ENCODE measurements at places on chromosomes 5 and 9.

DNA sequence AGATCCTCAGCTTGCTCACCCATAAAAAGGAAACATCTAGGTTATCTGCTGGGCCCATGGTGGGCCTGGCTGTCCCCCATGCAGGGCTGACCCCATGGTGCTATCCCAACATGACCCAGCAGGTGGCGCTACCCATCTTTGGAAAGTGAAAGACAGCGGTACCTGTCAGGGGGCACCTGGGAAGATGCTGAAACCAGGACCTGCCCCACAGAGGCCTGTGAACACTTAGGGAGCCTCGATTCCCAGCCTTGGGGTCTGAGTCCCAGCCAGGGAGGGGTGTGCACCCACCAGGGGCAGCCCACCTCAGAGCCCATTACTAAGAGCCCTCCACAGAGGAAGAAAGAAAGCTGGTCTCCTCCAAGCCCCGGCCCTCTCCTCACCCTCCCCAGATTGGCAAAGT lies 46.6 kb upstream of the IPPK start:
- peak; percentile 53 for DNase-seq

DNA sequence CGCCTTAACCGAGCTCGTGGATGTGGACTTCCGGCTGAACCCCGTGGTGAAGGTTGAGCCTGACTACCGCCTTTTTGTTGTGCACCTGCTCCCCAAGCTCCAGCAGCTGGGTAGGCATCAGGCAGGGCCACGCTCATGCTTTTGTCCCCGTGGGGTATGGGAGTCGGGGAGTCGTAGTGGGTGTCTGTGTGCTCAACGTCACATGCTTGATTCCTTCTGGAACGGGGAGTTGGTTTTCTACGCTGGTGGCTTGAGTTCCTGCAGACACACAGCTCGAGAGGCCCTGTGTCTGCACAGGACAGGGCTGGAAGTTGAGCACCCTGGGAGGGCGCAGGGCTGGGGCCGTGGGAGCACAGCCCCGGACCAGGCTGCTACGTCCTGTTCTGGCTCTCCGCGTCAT lies 8.0 kb downstream of the CEP72 start:
- DNase-seq, result no peak

DNA sequence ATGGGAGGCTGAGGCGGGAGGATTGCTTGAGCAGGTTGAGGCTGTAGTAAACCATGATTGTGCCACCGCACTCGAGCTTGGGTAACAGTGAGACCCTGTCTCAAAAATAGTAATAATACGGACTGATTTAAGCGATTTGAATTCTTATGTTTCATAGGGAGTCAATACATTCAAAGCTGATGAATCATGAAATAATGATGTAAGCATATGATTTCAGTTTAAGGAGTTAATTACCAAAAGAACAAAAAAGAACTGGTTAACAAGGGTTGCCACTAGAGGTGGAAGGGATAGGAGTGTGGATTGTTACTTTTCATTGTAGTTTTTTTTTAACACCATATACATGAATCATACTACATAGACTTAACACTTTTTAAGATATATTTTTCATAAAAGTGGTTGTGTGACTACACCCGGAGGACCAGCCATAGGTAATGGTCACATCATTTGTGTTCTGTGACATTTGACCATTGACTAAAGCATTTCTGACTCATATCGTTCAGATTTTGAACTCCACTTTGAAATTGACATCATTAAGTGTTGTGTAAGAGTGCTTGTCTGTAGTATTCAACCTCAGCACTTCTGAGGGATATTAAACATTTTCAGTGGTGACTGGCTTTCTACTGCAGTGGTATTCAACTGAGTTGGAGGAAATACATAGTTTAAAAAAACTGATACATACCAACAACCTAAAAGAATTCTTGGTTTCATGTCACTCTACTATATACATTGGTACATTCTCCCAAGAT lies 7.0 kb downstream of the TRMT10B start:
- DNase-seq, result no peak

- DNase-seq, result no peak
Measured at GRCh38 chr9:18357321-18357720, 116.6 kb upstream of the ADAMTSL1 start.

GRCh38 chr5:53378590-53379247 lies 101.7 kb upstream of the FST start:
- DNase-seq, result no peak

GRCh38 chr5:31407921-31408693 lies 123.8 kb downstream of the DROSHA start:
- DNase-seq, result no peak

- DNase-seq, result no peak
Measured at GRCh38 chr9:28961623-28962022, 1388.3 kb upstream of the C9orf72 start.

GRCh38 chr5:179141867-179142266 lies 81.7 kb downstream of the ZNF354C start:
- DNase-seq, result no peak

- no peak for DNase-seq
Measured at GRCh38 chr5:61263561-61264272, 68.3 kb upstream of the ZSWIM6 start.

DNA sequence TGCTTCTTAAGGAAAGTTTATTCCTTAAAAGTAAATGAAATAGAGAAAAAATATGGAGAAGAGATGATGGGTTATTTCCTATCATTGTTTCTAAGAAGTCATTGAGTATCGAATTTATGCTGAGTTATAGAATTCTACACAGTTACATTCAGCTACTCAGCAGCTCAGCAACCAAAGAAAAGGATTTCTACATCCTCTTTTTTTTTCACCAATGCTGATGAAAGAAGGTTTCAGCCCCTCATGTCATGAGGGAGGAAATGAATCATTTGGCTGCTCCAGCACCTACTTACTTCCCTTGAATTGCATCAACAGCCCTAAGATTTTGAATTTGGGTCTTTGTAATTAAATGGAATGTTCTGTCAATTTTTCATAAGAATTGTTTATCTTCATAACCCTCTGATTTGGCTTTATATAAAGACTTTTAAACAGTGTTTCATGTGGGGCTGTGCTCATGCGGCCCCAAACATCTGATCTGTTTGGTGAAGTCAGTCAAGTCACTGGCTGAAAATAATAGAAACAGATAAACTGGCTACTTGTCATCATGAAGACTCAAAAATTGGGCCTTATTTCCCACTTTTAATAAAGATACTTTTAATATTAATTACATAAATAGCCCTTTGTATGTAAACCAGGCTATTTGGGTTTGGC lies 18.5 kb upstream of the SNX2 start:
- DNase-seq, result no peak

GRCh38 chr5:151541571-151541970 lies 49.6 kb downstream of the FAT2 start:
- no peak for DNase-seq

- DNase-seq, result no peak
Measured at GRCh38 chr9:126842977-126843799, 17.3 kb upstream of the ZBTB34 start.
